Stimulated activated CD8-positive, alpha-beta memory T cell treated with anti-CD3 and anti-CD28 coated beads, Interleukin-4, amount 100 ng/mL, for 1 hour (primary cell): ENCODE measurements at places on chromosomes 7 and 10.

GRCh38 chr7:134114992-134115391, 12.1 kb upstream of the LRGUK start:
- no peak for DNase-seq

DNA sequence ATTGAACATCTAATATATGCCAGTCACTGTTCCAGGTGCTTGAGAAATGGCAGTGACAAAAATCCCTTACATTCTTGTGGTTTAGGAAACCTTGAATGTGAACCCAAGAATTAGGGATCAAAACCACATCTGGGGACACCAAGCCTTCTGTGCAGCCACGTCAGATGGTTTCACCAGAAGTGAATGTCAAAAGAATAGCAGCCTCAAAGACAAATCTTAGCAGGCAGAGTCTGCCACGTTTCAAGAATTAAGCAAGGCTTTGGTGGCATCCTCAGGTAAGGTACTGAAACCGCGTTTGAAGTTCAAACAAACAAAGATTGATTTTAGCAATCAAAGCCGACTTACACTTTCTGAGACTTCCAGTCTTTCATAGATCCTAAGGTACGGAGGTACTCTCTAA, 225.5 kb upstream of the GNAI1 start:
- DNase-seq: no peak

- DNase-seq: no peak
Observed at GRCh38 chr10:79148452-79149344, 79.9 kb downstream of the ZMIZ1 start.

GRCh38 chr7:7803715-7804178, 85.3 kb upstream of the RPA3 start:
- no peak for DNase-seq

- no peak for DNase-seq
Observed at GRCh38 chr7:81944058-81944457, 174.2 kb upstream of the HGF start.

GRCh38 chr7:133650487-133651300, 397.8 kb downstream of the EXOC4 start:
- no peak for DNase-seq
